Psoas muscle (tissue), 8 donors: ENCODE measurements at places on chromosomes 1 and 21. TPM values are rescaled to one million over a fixed set of nuclear protein-coding genes. Genes with fewer than 3 reads are reported as not detected.
A peak's percentile ranks its signal among the peaks of the same experiment; 100 is the strongest.

HHAT gene
- 0.20 TPM for total RNA-seq

NTNG1 gene
- total RNA-seq, result 0.34 TPM

RIMKLA gene
- 1.1 TPM for total RNA-seq

- no peak overlapping the region for H3K27ac ChIP-seq
- H3K36me3 ChIP-seq, result no peaks in the 10 kb centered on the region
- no peak for DNase-seq
- H3K4me3 ChIP-seq, result no peak overlapping the region
- no peaks in the 10 kb centered on the region for H3K27me3 ChIP-seq
- H3K4me1 ChIP-seq, result no peaks in the 10 kb centered on the region
Observed at GRCh38 chr1:230022666-230023380, 44.2 kb upstream of the GALNT2 start.

GRCh38 chr1:204191456-204191855 lies 4.8 kb downstream of the KISS1 start:
- H3K36me3 ChIP-seq, result no peaks in the 10 kb centered on the region
- DNase-seq, result no peak
- H3K4me3 ChIP-seq, result no peak overlapping the region

DNA sequence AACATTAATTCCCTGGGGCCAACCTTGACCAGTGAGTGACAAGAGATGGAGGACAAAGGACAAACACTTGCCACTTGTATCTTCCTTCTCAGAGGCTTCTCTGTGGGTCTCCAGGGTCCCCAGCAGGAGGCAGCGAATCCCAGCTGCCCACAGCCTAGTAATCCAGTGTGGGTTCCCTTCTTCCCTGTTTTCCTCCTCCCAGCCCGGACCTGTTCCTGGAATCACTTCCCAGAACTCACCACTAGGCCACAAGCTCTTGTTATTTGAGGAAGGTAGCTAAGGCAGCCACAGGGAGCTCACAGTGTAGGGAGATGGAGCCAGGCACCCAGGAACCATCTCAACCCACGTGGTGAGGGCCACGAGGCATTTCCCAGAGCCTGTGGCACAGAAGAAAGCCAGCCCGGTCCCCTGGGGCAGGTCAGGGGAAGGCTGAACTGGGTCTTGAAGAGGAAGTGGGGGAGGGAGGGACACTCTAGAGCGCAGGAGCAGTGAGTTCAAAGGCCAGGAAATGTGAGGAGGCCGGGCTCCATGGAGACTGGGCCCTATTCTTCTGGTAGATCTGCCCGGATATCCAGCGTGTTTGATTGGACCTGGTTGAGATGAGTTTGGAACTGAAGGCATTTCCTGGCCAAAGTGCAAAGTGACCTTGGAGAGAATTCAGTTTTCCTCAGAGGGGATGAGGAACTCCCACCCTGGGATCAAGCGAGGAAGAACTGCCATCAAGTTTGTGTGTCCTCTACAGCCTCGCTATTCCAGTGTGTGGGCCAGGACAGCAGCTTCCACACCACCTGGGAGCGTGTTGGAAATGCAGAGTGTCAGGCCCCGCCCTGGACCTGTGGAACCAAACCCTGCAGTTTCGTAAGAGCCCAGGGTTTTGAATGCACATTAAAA lies 20.3 kb upstream of the C2CD2 start:
- H3K36me3 ChIP-seq, result no peaks in the 10 kb centered on the region
- H3K27ac ChIP-seq, result no peak overlapping the region
- H3K27me3 ChIP-seq, result no peaks in the 10 kb centered on the region
- no peak for DNase-seq

GRCh38 chr1:154873321-154873950 lies 3.4 kb upstream of the KCNN3 start:
- no peaks in the 10 kb centered on the region for H3K27me3 ChIP-seq
- no peak overlapping the region for H3K27ac ChIP-seq
- H3K36me3 ChIP-seq, result no peaks in the 10 kb centered on the region

DNA sequence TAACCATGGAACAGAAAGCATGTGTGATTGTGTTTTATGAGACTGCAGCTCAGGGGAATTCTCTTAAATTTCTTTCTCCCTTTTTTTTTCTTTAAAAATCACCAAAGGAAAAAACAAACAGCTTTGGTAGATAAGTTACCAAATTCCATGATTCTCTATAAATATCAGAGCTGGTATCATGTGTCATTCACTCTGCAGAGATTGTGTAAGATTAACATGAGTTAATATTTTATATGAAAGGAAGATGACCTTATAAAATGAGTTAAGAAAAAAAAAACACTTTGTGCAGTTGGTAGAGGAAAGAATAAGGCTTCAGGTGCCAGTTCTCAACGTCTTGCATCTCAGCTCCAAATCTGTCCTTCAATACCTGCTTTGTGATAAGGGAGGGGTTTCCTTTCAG lies 238.2 kb upstream of the MAP1LC3C start:
- no peak for DNase-seq
- H3K27ac ChIP-seq, result no peak overlapping the region
- no peaks in the 10 kb centered on the region for H3K36me3 ChIP-seq

DNA sequence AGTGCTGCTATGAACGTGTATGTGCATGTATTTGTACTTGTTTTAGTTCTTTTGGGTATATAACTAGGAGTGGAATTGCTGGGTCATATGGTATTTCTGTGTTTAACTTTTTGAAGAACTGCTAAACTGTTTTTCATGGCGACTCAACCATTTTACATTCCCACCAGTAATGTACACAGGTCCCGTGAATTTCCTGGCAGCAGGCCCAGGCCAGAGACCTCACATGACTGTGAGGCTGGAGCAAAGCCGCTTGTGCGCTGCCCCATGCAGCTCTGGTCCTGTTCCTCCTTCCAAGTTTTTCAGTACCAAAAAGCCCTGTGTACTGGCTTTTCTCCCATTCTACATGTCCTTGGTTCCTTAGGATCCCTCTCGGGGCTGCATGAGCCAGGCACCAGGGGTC lies 29.6 kb downstream of the ACOT11 start:
- H3K27me3 ChIP-seq, result no peaks in the 10 kb centered on the region
- peak; percentile 90 for DNase-seq
- peak overlapping the region; percentile 54 for H3K27ac ChIP-seq
- no peaks in the 10 kb centered on the region for H3K36me3 ChIP-seq
- H3K4me3 ChIP-seq, result no peak overlapping the region

- no peaks in the 10 kb centered on the region for H3K27me3 ChIP-seq
- DNase-seq, result no peak
- H3K27ac ChIP-seq, result no peak overlapping the region
- H3K36me3 ChIP-seq, result no peaks in the 10 kb centered on the region
Observed at GRCh38 chr1:48695161-48695560, 81.5 kb downstream of the BEND5 start.
